ENCODE measurements at places on chromosomes 7 and 10.

DNA sequence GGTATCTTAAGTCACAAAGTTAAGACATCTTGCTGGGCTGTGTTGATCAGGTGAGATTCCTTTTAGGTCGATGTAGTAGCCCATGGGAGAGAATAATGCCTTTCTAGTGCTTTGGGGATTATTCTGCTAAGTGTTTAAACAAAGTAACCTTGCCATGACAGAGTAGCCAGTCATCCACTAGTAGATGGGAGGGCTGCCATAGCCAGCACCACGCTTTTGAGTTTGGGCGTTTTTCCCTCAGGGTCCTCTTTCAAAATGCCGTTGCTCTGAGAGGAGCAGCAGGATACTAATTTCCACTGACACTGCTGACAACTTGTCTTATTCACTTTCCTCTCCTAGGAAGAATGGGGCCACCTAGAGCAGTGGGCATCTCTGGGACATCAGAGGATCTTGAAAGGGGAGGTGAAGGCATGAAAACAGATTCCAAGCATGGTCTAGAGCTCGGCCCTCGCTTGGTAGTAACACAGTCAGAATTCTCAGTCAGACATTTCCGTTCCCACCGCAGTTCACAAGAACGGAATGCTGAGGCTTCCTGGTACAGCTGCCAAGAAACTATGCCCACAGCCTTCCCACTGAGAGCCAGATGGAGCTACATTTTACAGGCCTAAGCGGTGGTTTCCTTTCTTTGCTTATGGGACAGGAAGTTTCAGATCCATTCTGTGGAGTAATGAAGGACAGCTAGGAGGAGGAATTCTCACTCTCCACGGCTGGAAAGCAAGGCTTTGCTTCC lies 15.3 kb upstream of the RSU1 start:
- no peak for DNase-seq

GRCh38 chr7:73822319-73823173 lies 8.2 kb upstream of the CLDN4 start:
- DNase-seq = no peak

GRCh38 chr10:58856508-58857240 lies 319.8 kb upstream of the PHYHIPL start:
- DNase-seq = no peak

DNA sequence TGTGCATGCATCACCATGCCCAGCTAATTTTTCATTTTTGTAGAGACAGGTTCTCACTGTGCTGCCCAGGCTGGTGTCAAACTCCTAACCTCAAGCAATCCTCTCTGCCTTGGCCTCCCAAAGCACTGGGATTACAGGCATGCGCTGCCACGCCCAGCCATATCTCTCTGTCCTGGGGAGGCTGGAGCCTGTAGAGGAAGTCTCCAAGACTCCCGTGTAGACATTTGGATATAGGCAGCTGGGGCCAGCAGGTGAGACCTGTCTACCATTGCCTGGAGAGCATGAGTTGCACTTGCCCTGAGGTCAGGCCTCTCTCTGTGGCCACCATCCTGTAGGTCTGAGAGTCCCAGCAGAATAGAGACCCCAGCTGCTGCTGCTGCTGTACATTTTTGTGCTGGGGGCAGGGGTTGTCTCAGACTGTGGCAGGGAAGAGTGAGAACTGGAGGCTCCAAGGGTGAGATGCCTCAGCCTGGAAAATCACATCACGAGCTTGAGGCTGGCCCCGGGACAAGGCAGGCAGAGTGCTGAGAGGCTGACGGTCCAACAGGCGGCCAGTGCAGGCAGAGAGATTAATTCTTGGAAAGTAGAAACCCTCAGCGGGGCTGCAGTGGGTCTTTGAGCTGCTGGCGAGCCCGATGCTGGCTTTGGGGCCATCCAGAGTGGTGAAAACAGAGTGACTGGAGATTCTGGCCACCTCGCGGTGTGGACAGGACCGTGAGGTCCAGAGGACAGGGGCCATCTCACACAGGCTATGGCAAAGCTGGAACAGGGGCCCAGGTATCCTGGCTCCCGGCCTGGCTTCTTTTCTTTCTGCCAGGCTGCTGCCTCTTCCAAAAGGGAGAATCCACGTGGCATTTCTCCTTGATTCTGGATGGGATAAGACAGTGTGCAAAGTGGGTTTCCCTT lies 60.9 kb downstream of the TMEM270 start:
- DNase-seq = no peak

GRCh38 chr7:47893721-47894365 lies 54.4 kb downstream of the PKD1L1 start:
- no peak for DNase-seq

- DNase-seq = no peak
Measured at GRCh38 chr7:64494912-64495461, 67.9 kb downstream of the ZNF680 start.

GRCh38 chr10:92737484-92737883 lies 47.7 kb downstream of the HHEX start:
- DNase-seq = no peak

- DNase-seq = no peak
Measured at GRCh38 chr7:15648461-15648961, 38.0 kb downstream of the MEOX2 start.

GRCh38 chr10:14040787-14041631 lies 289.7 kb downstream of the FRMD4A start:
- DNase-seq = no peak

- DNase-seq = peak; percentile 52
Measured at GRCh38 chr7:149071641-149072437, 18.7 kb downstream of the ZNF786 start.

GRCh38 chr7:86904949-86905834 lies 154.3 kb downstream of the ELAPOR2 start:
- DNase-seq = no peak

- no peak for DNase-seq
Measured at GRCh38 chr7:45973725-45974532, 52.9 kb upstream of the IGFBP3 start.

GRCh38 chr10:13099144-13099665 lies 758 bp upstream of the OPTN start:
- DNase-seq = peak; percentile 28

DNA sequence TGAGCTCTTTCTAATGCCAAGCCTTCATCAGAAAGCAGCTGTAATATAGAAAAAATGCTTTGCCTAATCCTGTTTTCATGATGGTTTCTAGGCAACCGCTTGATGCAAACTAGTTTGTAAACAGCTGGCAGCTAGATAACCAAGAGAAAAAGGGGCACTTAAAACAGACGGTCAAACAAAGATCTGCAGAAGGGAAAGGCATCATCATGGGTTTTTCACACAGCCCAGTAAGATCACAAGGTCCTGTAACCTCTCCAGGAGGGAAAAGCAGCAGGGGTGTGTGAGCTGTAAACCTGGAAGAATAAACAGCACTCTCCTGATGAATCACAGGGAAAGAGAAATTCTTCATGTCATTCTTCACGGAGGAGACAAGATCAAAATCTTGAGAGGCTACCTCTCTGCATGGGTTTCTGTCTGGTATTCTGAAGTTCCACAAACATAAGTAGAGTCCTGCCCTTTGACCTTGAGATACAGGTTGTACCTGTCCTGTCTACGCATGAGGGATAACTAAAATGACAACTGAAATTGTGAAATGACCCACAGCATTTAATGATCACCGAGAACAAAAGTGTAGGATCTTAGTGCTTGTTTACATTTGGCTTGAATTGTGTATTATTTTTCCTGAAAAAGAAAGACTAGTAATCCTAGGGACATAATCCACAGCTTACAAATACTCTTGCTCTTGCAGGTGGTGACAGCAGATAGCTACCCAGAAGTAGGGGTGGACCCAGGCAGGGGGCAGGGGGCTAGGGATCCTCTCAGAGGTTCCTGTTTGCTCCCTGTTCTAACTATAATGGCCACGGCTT lies 48.0 kb downstream of the CREB3L2 start:
- no peak for DNase-seq

GRCh38 chr7:92837000-92837749 lies 802 bp upstream of the CDK6 start:
- DNase-seq = no peak

DNA sequence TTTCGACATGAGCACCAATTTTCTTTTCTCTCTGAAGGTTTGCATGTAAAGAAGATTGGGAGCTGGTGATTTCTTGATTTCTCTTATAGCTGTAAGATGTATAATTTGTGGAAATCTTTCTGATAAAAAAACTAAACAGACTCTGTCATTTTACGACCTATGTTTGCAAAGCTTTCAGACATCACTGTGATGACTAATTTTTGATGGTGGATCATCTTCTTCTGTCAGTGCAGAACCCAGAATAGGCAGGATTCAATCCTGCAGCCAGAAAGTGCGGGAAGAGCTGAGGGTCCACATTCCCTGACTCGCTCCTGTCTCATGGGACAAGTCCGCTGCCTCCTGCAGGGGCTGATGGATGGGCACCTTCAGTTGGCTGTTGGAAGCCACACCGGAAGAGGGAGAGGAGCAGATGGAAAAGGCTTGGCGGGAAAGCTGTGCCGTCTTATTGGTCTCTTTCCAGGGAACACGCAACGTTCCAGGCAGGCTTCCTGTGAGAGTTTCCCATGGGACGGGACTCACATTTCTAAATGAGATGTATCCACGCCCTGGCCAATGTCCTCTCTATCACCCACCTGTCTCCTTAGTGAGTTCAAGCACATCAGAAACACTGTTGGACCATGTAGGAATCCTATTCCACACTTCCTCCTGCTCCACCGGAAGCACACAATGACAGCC lies 186.9 kb downstream of the PRPF18 start:
- no peak for DNase-seq

- DNase-seq = no peak
Measured at GRCh38 chr7:52021343-52021742, 704.7 kb upstream of the COBL start.

All from stimulated activated CD4-positive, alpha-beta T cell treated with anti-CD3 and anti-CD28 coated beads, Interleukin-4, amount 100 ng/mL, for 1 hour (primary cell).